GM23248 (cell line): ENCODE measurements at places on chromosomes 2 and 18. TPM values are rescaled to one million over a fixed set of nuclear protein-coding genes. Genes with fewer than 3 reads are reported as not detected.

Gene GKN2
- polyA plus RNA-seq = not detected in 2 replicates

DNA sequence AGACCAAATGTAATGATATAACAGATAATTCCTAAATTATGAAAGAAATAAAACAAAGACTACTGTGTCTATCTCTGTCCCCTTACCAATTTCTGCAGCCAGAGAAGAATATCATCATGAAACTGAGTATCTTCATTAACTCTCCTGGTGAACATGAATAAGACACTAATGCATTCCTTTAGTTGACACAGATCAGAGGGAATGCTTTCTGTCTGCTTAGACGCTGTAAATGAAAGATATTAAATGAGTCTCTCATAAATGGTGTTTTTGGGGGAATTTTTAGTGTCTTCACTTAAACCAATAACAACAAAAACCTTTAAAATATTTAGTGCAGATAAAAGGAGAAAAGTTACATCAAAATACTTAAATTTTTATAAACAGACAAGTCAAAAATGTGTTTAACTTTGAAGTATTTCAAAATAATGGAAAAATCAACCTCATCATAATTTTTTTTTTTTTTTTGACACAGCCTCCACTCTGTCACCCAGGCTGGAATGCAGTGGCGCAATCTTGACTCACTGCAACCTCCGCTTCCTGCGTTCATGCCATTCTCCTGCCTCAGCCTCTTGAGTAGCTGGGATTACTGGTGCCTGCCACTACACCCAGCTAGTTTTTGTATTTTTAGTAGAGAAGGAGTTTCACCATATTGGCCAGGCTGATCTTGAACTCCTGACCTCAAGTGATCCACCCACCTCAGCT, 16.0 kb downstream of the EPG5 start:
- peak; percentile 85 for DNase-seq

Gene SLC8A1
- polyA plus RNA-seq = 11.6 and 13.8 TPM in 2 replicates

GRCh38 chr2:182542501-182543258, 115.8 kb upstream of the PDE1A start:
- DNase-seq = peak; percentile 63

GRCh38 chr2:1727101-1727771, 17.1 kb downstream of the PXDN start:
- no peak for DNase-seq

Gene PSMG2
- 125 and 128 TPM in 2 replicates for polyA plus RNA-seq

GRCh38 chr2:218761795-218762194, 20.2 kb upstream of the CYP27A1 start:
- DNase-seq = no peak

GRCh38 chr18:54702686-54703085, 111.6 kb downstream of the DYNAP start:
- DNase-seq = peak; percentile 35

GRCh38 chr2:113167115-113167932, 6.4 kb upstream of the PSD4 start:
- peak; percentile 28 for DNase-seq

DNA sequence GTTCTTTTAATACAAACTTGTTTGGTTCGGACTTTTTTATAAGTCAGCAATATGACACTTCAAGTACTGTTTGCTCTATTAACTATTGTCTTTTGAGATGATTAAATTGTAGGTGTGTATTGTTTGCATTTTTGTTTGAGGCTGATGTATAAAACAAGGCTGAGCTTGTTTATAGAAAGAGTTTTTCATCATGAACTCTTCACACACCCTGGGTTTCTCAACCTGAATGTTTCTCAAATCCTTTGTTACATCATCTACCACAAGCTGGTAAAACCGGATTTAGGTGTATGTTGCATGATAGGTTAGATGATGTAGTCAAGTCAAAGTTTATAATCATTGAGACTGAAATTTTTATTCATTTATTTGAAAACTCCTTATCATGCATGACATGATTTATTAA, 335.2 kb upstream of the LRATD1 start:
- no peak for DNase-seq

Gene PDE1A
- polyA plus RNA-seq = 0.93 and 1.0 TPM in 2 replicates

DNA sequence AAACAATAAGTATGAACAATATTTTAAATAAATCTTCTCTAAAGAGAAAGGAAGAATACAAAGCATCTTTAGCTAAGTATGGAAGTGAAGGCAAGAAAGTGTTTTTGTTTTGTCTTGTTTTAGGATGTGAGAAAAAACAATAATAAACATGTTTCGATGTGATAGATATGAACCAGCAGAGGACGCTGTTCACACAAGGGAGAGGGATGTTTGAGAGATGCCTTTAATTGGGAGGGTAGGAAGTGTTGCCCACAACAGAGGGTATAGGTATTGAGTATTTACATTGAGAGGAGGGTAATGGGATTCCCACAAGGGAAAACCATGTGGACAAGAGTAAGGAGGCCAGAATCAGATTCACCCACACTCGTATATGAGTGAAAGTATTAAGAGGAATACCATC, 55.1 kb downstream of the CDH19 start:
- DNase-seq = no peak

DNA sequence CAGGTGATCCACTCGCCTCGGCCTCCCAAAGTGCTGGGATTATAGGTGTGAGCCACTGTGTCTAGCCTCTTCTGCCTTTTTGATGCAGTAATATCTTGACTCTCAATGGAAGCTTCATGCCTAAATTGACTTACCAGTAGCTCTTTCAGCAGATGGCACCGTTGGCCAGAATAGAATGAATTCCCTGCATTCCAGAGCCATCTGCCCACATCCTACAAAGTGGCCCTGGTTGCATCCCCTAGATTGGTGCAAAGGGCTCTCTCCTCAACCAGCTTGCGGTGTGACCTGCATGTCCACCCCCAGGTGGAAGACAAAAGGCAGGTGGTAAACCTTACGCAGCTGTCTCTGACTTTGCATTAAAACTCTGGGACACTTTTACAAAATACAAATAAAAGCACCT, 4.4 kb upstream of the PARD6G start:
- DNase-seq = no peak

Gene LOXHD1
- not detected in 2 replicates for polyA plus RNA-seq

DNA sequence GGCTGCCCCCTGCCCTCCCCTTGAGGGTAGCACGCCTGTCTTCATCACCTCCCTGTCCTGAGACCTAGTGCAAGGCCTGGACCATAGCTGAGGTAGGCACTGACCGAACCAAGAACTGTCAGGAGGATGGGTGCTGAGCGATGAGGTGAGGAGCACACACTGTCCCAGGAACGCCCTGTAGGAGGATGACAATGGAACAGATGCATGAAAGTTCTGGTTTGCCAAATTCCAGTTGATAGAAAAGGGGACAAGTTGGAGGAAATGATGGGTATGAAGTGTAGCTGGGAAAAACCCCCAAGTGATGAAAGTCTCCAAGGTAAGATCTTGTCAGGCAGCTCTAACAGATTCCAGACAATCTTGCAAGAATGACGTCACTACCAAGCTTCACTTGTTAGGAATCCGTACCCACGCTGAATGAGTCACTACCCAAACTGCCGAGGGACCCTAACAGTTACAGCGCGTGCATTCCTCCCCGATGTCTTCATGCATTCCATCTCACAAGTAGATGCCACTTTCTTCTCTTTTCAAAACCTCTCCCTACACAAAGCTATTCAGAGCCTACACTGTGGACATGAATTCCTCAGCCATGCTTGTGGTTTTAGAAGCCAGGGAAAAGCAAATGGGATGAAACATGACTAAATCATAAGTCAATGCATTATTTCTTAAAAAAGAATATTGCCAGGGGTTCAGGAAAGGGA, 27.6 kb downstream of the MRPL33 start:
- DNase-seq = peak; percentile 100

GRCh38 chr18:74013955-74014354, 133.7 kb downstream of the FBXO15 start:
- peak; percentile 84 for DNase-seq

Gene METTL21A
- polyA plus RNA-seq = 21.3 and 22.0 TPM in 2 replicates

DNA sequence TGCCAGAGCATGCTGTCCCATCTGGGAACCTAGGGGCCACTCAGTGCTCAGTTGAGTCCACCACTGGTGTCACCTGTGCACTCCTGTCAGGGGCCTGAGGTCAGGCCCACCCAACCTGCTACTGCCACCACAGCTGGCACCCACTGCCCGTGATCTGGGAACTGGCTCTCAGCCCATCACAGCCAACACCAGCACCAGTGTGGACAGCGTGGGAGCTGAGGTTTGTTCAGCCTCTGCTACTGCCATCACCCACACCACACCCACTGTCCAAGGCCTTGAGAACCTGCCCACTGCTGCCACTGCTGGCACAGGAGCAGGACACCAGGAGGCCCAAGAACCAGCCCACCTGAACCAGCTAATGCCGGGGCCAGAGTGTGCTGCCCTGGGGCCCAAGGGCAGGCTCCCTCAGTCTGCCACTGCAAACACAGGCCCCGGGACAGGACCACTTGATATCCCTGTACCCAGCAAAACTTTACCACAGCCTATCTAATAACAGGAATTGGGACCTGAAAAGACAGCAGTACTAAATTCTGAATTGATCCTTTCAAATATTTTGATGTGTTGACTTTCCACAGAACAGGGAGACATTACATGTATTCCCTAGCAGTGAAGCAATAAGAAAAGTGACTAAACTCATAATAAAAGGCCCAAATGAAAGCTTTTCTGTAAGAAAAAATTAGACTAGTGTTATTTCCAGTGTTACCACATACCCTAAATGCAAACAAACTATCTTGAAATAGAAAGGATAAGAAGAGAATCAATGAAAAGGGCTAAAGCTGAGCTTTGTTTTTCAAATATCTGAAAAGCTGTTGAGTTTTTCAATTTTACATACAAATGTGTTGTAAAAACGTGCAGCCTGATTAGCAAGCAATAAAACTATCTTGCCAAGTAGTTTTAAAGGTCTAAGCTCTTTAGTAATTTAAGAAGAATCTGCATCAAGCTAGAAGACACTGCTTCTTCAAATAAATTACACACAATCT, 640.7 kb downstream of the METTL4 start:
- DNase-seq = no peak

- no peak for DNase-seq
These were observed 53.6 kb upstream of the AFF3 start for GRCh38 chr2:100195942-100196341.

- no peak for DNase-seq
These were observed 139.9 kb downstream of the VWC2L start for GRCh38 chr2:214550786-214551185.

GRCh38 chr2:181356526-181357130, 100.6 kb upstream of the ITGA4 start:
- peak; percentile 52 for DNase-seq

GRCh38 chr2:28340312-28341202, 52.1 kb upstream of the FOSL2 start:
- DNase-seq = no peak

DNA sequence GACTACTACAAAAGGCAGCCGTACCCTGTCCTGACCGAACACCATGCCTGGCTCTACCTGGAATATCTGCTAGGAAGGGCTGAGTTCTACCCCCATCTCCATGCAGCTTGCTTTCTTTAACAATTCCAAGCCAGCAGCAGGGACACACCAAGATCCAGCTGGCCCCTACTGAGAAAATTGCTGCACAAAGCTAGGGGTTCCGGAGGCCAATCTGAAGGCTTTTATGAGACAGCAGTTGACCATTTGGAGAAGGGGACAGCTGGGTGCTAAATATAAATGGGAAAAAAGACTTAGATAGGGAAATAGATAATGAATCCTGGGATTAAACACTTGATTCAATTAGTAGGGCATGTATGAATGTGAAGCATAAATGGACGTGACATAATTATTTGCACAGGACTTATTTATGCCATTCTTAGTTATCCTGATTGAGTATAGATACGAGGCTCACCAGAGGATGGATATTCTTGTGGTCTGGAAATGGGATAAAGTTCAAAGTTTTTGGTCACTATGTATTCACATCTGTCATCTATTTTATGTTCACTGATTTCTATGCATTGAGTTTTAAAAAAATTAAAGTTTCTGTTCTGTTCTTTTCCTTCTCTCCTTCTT, 204.0 kb downstream of the ZNF521 start:
- no peak for DNase-seq

Gene MEP1B
- polyA plus RNA-seq = not detected in 2 replicates

Gene SYT4
- 0.18 TPM in 1 of 2 replicates, not detected in the other for polyA plus RNA-seq

Gene CFAP221
- polyA plus RNA-seq = 0.16 and 0.27 TPM in 2 replicates

GRCh38 chr18:74116633-74117554, 30.7 kb downstream of the FBXO15 start:
- DNase-seq = peak; percentile 68

GRCh38 chr2:65856928-65857327, 424.5 kb upstream of the SPRED2 start:
- no peak for DNase-seq

GRCh38 chr18:35110059-35110458, 68.8 kb downstream of the MAPRE2 start:
- no peak for DNase-seq

DNA sequence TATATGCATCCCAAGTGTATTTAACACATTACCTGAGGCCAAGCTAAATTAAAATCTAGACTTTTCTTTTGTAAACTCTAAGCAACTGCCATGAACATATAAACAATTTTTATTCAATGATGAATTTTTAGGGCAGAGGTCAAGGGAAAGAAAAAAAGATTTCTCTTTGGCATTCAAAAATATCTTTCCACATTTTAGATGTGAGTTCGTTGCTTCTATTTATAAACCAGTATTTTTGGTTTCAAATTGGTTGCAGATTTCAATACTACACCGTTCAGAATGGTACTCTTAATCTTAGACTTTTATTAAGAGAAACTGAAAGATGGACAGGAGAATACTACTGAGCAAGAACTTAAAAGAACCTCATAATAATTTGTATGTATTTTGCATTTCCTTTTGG, 293.6 kb upstream of the CCDC68 start:
- DNase-seq = no peak

- no peak for DNase-seq
These were observed 87.3 kb downstream of the CBLN2 start for GRCh38 chr18:72456802-72457201.

DNA sequence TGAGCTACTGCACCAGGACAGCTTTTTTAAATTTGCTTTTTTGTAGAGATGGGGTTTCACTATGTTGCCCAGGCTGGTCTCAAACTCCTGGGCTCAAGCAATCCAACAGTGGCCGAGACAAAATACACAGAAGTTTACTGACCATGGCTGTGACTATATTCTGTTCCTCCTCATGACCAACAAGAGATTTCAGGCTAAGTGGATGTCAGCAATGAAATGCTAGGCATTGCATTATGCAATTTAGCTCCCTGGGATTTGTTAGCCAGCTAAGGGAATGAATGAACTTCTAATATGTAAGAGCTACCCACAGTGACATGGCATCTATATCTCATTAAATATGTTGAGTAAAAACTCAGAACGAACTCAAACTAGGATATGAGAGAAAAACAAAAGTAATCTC, 81.9 kb upstream of the MBOAT2 start:
- peak; percentile 36 for DNase-seq

- DNase-seq = no peak
These were observed 232.0 kb downstream of the SOCS6 start for GRCh38 chr18:70520867-70521266.

Gene SCLY
- 7.4 and 10.3 TPM in 2 replicates for polyA plus RNA-seq
